ENCODE measurements at places on chromosomes 12 and 14. TPM values are rescaled to one million over a fixed set of nuclear protein-coding genes. Genes with fewer than 3 reads are reported as not detected.
A peak's percentile ranks its signal among the peaks of the same experiment; 100 is the strongest.

RNU4-1 gene
- 2,662 TPM for total RNA-seq

DNA sequence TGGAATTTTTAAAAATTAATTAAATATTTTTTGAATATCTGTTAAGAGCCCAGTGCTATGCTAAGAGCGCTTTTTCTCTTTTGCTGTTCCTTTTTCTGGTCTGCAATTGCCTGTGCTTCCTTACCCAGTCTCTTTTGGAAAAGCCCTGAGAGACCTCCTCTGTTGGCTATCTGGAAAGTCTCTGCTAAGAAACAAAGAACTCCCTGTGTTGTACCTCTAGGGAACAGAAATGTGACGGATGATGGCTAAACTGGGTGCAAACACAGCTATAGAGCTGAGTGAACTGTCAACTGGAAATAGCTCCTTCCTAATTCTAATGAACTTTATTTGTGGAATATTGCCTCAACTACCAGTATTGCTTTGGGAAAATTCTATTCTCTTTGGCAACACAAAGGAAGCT, 261.6 kb upstream of the NOVA1 start:
- no peak overlapping the region for H3K27ac ChIP-seq
- H3K4me3 ChIP-seq = no peak overlapping the region
- no peak for DNase-seq
- H3K36me3 ChIP-seq = no peaks in the 10 kb centered on the region
- no peaks in the 10 kb centered on the region for H3K4me1 ChIP-seq
- H3K27me3 ChIP-seq = no peaks in the 10 kb centered on the region

DNA sequence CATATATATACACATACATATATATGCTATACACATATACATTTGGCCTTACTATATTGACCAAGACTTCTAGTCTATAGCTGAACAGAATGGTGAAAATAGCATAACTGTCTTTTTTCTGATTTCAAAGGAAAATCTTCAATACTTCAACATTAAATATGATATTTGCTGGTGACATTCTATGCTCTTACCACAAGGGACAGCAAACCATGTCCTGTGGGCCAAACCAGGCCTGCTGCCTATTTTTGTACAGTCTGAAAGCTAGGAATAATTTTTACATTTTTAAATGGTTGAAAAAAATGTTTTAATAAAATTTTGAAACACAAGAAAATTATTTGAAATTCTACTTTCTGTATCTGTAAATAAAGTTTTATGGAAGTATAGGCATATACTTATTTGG, 63.6 kb downstream of the EML5 start:
- no peak overlapping the region for H3K4me3 ChIP-seq
- no peak overlapping the region for H3K27ac ChIP-seq
- no peaks in the 10 kb centered on the region for H3K36me3 ChIP-seq

- peaks cover 15% of the 10 kb centered on the region for H3K4me1 ChIP-seq
- H3K4me3 ChIP-seq = peak overlapping the region; percentile 77
- H3K27ac ChIP-seq = peak overlapping the region; percentile 96
Observed at GRCh38 chr12:121060149-121061001, 21.3 kb upstream of the OASL start.

Data from activated T-helper 2 cell treated with anti-CD3 and anti-CD28 coated beads, Interferon-gamma antibody, Interleukin-2, Interleukin-4, amounts not matched to agents 10 μg/mL and 5 μg/mL and 100 μg/mL, durations not matched to agents 14 hours and 24 hours and 36 hours (primary cell).